ENCODE measurements at places on chromosomes 11 and 22. TPM values are rescaled to one million over a fixed set of nuclear protein-coding genes. Genes with fewer than 3 reads are reported as not detected.

- DNase-seq = no peak
Observed at GRCh38 chr22:39325392-39325932, 6.0 kb upstream of the RPL3 start.

- DNase-seq = peak; percentile 71
Observed at GRCh38 chr11:118914178-118914918, 11.4 kb downstream of the BCL9L start.

DNA sequence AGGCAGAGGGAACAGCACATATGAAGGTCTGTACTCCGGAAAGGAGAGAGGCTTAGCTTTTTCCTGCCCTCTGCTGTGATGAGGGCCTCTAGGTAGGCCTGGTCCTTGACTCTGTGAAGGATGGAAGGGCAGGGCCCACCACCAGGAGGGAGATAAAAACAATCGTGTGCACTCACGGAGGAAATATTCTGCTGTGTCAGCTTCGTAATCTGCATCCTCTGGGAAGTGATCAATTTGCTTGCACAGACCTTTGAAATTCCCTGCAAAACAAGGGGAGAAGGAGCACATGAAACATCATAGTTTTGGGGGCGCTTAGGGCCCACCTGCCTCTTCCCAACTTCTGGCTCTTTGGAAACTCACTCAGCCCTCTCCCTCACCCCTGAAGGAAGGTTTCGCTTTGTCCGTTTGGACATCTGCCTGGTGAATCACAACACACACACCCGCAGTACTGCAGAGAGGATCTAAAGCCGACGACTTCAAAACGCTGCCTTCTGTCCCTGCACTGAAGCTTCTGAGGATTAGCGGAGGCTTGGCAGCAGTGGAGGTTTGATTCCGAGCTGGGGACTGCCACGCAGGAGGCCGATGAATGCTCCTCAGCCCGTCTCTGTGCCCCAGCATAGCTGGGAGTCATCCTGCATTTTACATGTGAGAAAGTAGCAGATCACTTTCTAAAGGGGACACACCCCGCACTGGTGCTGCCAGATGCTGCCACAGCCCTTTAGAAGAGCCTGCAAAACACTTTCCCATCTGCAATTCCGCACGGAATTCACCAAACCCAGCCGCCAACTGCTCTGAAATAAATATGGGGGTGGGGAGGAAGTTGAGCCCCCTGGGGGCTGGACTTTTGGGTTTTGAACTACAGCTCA lies 58.6 kb upstream of the EIF3D start:
- DNase-seq = no peak

- DNase-seq = no peak
Observed at GRCh38 chr11:113494021-113494420, 18.8 kb upstream of the DRD2 start.

- DNase-seq = no peak
Observed at GRCh38 chr11:864898-865297, 22.2 kb downstream of the TSPAN4 start.

GRCh38 chr22:20966883-20967696 lies at the start of gene AIFM3:
TSS of gene AIFM3 (plus strand) at chr22:20967255. CDS start at chr22:20967945, 690 bp downstream.
- peak; percentile 17 for DNase-seq

DNA sequence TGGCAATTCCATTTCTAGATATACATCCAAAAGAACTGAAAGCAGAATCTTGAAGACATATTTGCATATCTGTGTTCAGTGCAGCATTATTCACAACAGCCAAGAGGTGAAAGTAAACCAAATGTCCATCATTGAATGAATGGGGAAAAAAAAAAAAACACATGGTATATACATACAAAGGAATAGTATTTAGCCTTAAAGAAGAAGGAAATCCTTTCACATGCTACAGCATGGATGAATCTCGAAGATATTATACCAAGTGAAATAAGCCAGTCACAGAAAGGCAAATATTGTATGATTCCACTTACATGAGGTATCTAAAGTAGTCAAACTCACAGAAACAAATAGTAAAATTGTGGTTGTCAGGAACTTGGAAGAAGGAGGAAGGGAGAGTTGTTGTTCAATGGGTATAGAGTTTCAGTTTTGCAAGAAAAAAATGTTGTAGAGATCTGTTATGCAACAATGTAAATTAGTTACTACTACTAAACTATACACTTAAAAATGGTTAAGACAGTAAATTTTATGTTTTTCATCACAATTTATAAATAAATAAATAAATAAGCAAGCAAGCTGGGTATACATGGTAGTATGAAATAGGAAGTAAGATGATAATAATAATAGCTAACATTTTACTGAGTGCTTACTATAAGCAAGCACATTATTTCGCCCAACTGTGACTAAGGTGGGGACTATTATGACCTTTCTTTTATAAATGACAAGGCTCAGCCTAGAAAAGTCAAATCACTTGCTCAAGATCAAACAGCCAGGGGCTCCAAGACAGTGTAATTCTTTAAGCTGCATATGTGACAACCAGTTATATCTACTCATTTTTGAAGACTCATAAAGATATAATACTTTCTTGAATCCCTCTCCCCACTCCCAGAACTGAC lies 50.0 kb downstream of the FAM168A start:
- no peak for DNase-seq

- DNase-seq = no peak
Observed at GRCh38 chr22:36334821-36335603, 52.8 kb downstream of the MYH9 start.

DNA sequence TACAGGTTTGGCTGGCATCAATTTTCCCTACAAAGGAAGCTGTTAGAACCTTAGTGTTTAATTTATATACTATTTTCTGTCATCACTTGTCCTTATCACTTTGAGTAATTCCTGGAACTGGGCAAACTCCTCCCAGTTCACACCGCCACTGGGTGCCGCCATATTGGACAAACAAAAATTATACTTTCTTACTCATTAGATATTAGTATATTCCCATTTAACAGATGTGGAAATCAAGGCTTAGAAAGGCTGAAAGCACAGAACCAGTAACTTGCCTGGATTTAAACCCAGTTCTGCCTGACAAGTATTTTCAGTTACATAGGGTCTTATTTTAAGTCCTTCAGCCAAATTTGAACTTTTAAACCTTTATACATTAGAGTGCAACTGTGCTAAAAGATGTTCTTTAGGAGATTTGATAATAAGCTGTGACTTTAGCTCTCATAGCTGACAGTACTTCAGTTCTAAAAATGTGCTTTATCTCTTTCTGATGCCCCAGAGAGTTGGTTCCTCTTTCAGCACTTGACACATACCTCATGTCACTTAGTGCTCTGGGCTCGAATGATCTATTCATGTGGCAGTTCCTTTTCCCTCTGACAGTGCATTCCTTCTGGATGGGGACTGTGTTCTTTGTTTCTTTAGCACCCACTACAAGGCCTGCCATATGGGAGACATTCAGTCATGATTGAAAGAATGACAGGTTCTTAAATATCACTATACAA lies 25.4 kb downstream of the COA4 start:
- no peak for DNase-seq

- no peak for DNase-seq
Observed at GRCh38 chr22:27915986-27916385, 3.1 kb downstream of the PITPNB start.

DNA sequence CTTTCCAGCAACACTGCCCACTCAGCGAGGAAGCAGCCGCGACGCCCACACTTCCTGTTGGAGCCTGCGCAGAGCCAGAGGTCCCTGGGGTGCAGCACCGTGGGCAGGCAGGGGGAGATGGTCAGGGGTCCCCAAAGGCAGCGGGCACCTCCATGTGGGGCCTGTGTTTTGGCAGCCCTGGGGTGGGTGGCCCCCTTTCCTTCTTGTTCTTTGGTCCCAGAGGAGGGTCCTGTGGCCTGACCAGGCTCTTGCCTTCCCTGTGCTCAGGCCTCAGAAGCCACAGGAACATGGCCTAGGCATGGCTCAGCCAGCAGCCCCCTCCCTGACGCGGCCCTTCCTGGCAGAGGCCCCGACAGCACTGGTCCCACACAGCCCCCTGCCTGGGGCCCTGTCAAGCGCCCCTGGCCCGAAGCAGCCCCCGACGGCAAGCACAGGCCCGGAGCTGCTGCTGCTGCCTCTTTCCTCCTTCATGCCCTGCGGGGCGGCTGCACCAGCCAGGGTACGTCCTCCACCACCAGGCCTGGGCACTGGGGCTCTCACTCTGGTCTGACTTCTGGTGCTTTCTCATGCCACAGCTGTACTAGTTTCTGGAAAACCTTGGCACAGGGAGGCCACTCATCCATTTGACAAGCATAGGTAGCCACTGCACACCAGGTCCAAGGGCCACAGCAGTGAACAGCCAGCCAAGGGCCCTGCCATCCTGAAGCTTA lies 47.1 kb downstream of the PISD start:
- DNase-seq = no peak

GRCh38 chr22:40423882-40424640 lies 53.7 kb downstream of the SGSM3 start:
- DNase-seq = no peak

DNA sequence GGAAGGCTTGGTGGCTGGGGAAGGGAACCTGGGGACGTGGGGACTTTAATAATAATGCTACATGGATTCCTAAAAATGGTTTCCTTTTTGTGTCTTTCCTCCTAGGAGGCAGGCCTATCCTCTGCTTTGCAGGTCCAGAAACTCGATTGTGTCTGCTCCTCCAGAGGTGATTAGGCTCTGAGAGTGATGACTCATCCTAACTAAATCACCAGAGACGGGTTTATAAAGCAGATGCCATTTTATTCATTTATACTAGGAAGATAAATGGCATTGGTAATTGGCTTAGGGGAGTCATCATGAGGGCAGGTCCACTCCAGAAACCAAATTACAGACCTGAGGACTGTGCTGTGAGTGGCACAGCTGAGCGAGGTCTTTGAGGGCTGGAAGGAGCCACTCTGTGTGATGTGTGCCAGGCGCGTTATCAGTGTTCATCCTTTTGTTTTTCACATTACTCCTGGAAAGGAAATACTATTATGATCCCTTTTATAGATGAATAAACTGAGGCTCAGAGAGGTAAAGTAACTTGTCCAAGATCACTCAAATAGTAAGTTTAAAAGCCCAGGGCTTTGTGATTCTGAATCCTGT lies 7.1 kb downstream of the NLRX1 start:
- no peak for DNase-seq

DNA sequence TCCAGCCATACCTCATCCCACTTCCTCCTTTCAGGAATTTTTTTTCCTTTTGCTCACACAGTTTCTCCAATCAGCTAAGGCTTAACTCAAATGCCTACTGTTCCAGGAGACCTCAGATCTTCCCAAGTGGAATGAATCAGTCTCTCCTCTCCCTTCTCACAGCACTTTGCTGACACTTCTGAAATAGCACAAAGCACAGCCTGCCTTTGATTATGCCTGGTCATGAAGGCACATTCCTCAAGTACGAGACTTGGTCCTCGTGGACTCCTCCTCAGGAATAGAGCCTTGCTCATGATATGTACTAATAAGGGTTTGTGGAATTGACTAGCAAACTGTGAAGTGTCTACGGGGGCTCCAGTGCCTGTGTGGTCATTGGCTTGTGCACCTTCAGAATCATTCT lies 176.7 kb upstream of the TENM4 start:
- DNase-seq = no peak

DNA sequence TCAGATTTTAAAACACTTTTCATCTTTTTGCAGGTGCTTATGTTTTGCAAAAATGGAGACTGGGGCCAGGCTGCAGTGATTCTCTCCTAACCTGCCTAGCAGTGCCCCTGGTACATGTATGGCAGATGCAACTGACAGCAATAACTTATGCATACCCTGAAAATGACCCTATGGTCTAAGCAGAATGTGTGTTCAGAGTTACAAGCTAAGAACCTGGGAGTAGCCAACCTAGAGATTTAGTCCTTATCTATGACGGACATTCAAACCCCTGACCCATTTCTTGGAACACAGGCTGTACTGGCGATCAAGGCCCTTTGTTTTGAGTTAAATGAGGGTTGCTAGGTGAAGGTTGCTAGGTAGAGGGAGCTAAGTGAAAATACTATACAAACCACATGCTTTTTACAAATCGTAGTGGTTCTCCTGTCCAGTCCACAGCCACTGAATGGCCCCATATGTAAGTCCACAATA lies 184.9 kb upstream of the SESN3 start:
- DNase-seq = no peak

- DNase-seq = no peak
Observed at GRCh38 chr22:42380769-42381551, 51.2 kb downstream of the NFAM1 start.

DNA sequence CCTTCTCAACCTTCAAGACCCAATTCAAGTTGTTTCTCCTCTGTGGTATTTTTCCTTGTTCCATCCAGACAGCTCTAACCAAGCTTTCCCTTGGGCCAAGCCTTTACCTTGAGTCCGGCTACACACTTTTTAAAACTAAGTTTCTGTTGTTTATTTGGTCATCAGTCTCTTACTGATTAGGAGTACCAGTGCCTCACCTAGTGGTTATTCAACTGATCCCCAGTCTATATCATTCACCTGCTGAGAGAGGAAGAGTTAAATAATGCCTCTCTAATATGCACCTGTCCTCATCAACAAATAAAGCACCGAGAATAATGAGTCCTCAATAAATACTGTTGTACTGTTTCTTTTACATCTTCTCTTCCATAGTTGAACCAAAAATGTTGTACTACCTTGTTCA lies 160.8 kb downstream of the MSANTD4 start:
- no peak for DNase-seq

DNA sequence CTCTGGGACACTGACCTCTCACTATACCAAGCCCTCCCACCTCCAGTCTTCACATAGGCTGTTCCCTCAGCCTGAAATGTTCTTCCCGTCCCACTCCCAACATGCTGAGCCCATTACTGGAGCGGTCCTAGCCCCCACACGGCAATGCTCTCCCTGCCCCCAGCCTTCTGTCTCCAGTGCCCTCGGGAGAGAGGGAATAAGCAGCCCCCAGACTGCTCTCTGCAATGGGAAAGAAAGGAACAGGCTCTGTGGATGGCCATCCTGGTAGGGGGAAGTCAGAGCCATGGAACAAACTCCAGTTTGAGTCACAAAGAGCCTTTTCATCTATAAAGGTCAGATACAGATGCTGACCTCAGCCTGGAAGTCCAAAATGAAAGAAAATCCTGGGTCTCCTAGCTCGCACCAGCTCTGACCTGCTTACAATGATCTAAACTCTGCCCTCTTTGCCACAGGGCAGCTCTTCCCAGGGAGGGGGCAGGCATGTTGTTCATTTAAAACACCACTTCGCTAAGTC lies 62.6 kb downstream of the FLRT1 start:
- no peak for DNase-seq

DNA sequence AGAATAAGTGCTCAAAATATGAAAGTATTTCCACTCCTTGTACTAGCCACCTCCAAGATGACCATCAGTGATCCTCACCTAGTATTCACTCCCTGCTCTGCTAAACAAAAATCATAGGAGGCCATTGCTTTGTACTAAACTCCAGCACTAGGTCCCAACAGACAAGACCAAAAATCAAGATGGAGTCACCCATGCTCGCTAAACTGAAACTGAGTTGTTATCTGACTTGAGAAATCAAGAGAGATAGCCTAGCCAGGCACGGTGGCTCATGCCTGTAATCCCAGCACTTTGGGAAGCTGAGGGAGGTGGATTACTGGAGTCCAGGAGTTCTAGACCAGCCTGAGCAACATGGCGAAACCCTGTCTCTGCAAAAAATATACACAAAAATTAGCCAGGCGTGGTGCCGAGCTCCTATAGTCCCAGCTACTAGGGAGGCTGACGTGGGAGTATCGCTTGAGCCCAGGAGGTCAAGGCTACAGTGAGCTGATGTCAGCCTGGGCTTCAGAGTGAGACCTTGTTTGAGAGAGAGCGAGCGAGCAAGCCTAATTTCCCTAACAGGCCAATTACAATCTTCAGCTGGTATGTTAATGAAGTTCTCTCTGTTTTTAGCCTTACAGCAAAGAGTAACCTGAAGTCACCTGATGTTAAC lies 9.3 kb downstream of the SEC14L6 start:
- DNase-seq = no peak

GRCh38 chr22:41862160-41862529 lies 29.2 kb downstream of the SREBF2 start:
- DNase-seq = peak; percentile 70

The TENM4 gene
- total RNA-seq = 2.1 TPM

The UBQLN3 gene
- total RNA-seq = 0.46 TPM

The PDE3B gene
- 70.7 TPM for total RNA-seq

The KLHDC7B gene
- 6.2 TPM for total RNA-seq
